ENCODE measurements at places on chromosomes 1 and 21.

DNA sequence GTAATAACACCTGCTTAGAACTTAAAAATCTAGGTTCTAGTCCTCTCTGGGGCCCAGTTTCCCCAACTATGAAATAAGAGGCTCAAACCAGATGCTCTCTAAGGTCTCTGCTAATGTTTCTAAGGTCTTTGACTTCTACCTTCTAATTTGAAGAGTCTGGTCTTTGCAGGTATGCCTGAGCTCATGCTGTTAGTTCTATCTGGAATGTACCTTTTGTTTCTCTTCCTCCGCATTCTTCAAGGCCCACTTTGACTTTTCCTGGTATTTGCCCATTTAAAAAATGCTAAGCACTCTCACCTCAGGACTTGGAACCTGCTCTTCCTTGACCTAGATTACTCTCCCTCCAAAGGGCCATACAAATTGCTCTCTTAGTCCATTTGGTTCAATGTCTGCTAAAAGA lies 13.5 kb downstream of the SLC35D1 start:
- no peak overlapping the region for H3K4me3 ChIP-seq
- H3K36me3 ChIP-seq, result peaks cover 10% of the 10 kb centered on the region
- H3K27me3 ChIP-seq, result no peaks in the 10 kb centered on the region
- no peak overlapping the region for H3K27ac ChIP-seq

DNA sequence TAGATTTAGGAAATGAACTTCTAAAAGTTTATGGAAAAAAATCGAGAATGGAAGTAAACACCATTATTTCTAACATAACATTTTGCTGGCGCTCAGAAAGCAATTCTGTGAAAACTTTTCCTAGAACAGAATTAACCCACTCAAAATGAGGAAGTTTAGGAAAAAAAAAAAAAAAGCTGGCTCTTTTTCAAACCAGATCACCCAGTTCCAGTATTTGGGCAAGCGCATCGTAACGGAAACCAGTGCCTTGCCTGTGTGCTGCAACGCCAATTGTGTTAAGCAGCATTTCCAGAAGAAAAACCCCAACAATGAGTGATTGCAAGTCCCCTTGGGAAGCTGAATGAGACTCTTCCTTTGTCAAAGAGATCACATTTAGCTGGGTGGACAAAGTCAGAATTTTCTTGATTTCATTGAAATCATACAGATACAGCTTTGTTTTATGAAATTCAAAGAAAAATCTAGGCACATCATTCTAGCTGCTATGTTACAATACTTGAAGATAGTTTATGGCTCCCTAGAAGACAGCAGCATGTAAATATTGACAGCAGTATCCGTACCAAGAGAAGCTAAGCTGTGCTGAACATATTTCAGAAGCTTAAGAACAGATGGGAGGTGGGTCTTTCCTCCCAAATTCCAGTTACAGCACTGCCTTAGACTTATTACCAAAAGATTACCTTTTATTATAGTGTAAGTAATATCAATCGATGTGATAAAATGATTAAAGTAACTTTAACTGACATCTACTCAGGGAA lies 113.4 kb downstream of the ERG start:
- H3K4me3 ChIP-seq, result no peak overlapping the region
- H3K36me3 ChIP-seq, result no peaks in the 10 kb centered on the region
- H3K27ac ChIP-seq, result no peak overlapping the region
- no peak for DNase-seq
- peaks cover 7% of the 10 kb centered on the region for H3K27me3 ChIP-seq
- H3K4me1 ChIP-seq, result no peaks in the 10 kb centered on the region

GRCh38 chr1:116323491-116323890 lies 49.6 kb upstream of the ATP1A1 start:
- no peak for DNase-seq
- peaks cover 6% of the 10 kb centered on the region for H3K4me1 ChIP-seq
- no peak overlapping the region for H3K27ac ChIP-seq
- H3K27me3 ChIP-seq, result no peaks in the 10 kb centered on the region

DNA sequence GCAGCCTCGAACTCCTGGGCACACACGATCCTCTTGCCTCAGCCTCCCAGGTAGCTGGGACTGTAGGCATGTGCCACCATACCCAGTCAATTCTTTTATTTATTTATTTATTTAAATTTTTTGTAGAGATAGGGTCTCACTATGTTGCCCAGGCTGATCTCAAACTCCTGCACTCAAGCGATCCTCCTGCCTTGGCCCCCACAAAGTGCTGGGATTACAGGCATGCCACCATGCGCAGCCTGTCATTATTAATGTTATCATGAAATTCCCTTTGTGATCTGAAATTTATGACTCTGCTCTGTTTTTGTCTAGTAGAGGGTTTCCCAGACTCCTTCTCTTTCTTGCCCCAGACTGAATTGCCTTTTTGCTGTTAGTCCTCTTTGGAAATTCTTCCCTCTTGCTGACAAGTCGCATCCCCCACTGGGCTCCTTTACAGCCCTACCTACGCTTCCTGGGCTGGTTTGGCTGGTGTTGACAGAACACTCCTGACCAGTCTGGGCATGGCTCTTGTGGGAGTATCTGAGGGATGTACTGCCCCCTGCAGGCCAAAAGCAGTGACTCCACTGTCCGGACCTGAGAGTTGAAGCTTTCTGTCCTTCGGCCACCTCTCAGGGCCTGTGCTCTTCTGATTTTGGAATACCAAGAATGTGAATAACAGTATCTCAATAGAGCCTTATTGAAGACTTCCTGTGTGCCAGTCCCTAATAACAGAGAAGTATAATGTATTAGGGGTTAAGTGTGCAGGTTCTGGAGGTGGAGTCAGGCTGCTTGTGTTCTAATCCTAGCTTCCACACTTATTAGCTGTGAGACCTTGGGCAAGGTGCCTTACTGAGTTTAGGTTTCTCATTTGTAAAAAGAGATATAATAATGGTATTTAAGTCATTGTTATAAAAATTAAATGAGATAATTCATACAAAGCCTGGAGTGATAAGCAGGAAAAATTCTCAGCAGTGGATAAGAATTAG lies 28.2 kb downstream of the TCEANC2 start:
- no peaks in the 10 kb centered on the region for H3K4me1 ChIP-seq
- H3K4me3 ChIP-seq, result no peak overlapping the region
- no peak overlapping the region for H3K27ac ChIP-seq
- peak; percentile 23 for DNase-seq
- no peaks in the 10 kb centered on the region for H3K27me3 ChIP-seq
- H3K36me3 ChIP-seq, result peaks cover 5% of the 10 kb centered on the region

DNA sequence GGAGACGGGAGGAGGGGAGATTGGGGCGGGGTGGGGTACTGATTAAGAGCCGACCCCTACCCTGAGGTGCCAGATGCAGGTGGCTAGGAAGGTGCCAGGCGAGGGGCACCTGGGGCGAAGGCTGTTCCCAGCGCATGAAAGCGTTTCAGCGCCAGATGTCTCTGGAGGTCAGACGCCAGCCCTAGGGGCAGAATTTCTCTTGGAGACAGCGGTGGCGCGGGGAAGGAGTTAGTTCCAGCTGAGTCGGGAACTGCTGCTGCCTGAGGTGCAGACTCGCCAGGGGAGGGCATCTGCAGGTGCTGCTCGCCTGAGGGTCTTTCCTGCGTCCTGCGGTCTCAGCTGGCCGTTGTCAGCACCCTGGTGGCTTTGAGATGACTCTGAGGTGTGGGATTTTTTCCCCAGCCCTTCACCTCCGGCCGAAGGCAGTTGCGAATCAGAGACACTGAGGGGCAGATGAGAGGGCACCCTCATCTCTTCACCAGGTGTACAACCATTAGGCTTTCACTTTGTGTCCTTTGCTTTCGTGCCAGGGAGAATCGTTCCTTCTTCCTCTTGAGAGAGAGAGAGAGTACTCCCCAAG lies 539 bp downstream of the CGN start:
- DNase-seq, result no peak
- peaks cover 6% of the 10 kb centered on the region for H3K27me3 ChIP-seq
- H3K36me3 ChIP-seq, result no peaks in the 10 kb centered on the region
- no peak overlapping the region for H3K27ac ChIP-seq
- peaks cover 23% of the 10 kb centered on the region for H3K4me1 ChIP-seq
